ENCODE measurements at places on chromosomes 6 and 20. TPM values are rescaled to one million over a fixed set of nuclear protein-coding genes. Genes with fewer than 3 reads are reported as not detected.

The ENPP1 gene
- total RNA-seq, result 13.7 TPM

The OTOR gene
- 0.35 TPM for total RNA-seq

The GRM1 gene
- total RNA-seq, result 0.09 TPM

The NOX3 gene
- total RNA-seq, result not detected

The SIRPA gene
- total RNA-seq, result 13.3 TPM

The MCCD1 gene
- total RNA-seq, result not detected

The GATA5 gene
- total RNA-seq, result not detected

The TNNC2 gene
- total RNA-seq, result 3,356 TPM

The LY6G5C gene
- total RNA-seq, result 0.80 TPM

The TDRD6 gene
- 0.22 TPM for total RNA-seq

The C6orf163 gene
- total RNA-seq, result 3.8 TPM

The SLC13A3 gene
- total RNA-seq, result 2.7 TPM

The PDE10A gene
- total RNA-seq, result 9.0 TPM

The AIF1 gene
- total RNA-seq, result 29.2 TPM

The MAK gene
- total RNA-seq, result 0.04 TPM

The HSPA12B gene
- 18.3 TPM for total RNA-seq

The ECT2L gene
- total RNA-seq, result 0.09 TPM

The MYLK2 gene
- total RNA-seq, result 39.5 TPM

The LIME1 gene
- 6.4 TPM for total RNA-seq

The E2F1 gene
- total RNA-seq, result 7.8 TPM

The HACE1 gene
- total RNA-seq, result 11.0 TPM

The SLC22A23 gene
- total RNA-seq, result 1.1 TPM

The HLA-C gene
- total RNA-seq, result 26.0 TPM

The TRIM40 gene
- not detected for total RNA-seq

The MLIP gene
- total RNA-seq, result 21.6 TPM

The SLC32A1 gene
- total RNA-seq, result not detected

The HLA-DRB5 gene
- 8.4 TPM for total RNA-seq

The SMIM29 gene
- 12.0 TPM for total RNA-seq

The CST5 gene
- not detected for total RNA-seq

All from muscle of leg (tissue), 16 donors.